ENCODE measurements at places on chromosomes 5 and 9.

- DNase-seq: no peak
Observed at GRCh38 chr5:122126177-122126755, 3.1 kb upstream of the ZNF474 start.

- DNase-seq: no peak
Observed at GRCh38 chr5:140327589-140327988, 18.8 kb downstream of the HBEGF start.

DNA sequence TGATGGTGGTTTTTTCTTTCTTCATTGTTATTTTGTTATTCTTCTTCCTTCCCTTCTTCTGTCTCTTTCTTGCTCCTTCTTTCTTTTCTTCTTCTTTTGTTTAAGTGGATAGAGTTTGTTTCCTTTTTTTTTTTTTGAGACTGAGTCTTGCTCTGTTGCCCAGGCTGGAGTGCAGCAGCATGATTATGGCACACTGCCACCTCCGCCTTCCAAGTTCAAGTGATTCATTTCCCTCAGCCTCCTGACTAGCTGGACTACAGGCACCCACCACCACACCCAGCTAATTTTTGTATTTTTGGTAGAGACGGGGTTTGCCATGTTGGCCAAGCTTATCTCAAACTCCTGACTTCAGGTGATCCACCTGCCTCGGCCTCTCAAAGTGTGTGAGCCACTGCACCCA is 40.3 kb downstream of the JAK2 start:
- DNase-seq: no peak

DNA sequence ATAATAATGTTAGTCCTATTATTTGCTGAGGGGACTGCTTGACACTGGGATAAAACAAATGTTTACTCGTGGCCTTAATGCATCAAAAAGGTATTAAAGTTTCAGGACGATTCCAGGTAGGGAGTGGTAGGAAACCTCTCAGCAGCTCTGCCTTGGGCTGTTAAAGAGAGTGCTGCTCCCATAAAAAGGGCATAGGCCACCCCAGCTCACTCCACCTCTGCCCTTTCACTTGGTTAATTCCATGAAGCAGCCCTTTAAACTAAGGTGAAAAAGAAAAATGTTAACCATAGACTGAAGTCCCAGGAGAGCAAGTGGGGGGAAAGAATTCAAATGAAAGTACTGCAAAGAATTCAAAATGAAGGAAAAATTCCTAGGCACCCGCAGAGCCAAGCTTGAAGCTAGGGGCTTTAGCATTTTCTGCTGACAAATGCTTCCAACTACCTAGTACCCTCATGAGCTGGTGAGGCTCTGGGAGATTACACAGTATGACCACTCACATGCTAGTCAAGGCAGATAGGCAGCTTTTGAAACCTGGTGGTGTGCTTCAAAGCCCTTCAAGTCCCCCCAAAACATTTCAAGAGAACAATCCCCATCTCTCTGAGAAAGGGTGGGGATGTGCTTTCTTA is 8.5 kb downstream of the KLF9 start:
- no peak for DNase-seq

DNA sequence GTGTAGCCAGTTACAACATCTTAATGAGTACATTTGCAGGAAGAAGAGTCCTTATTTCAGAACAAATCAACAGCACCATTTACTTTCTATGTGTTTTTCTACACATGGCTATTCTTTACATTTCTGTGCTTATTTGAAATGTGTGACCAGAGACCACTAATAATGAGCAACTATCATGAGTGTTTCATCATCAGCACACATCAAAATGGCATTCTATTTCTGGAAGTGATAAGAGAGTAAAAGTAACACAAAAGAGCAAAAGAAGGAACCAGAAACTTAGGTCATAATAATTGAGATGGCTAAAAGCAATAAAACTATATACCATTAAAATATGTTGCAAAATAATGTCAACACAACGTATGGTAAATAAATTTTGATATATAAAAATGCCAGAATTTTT is 159.7 kb downstream of the PBX3 start:
- DNase-seq: no peak

GRCh38 chr9:93503381-93503780 is 50.0 kb upstream of the FAM120AOS start:
- no peak for DNase-seq

DNA sequence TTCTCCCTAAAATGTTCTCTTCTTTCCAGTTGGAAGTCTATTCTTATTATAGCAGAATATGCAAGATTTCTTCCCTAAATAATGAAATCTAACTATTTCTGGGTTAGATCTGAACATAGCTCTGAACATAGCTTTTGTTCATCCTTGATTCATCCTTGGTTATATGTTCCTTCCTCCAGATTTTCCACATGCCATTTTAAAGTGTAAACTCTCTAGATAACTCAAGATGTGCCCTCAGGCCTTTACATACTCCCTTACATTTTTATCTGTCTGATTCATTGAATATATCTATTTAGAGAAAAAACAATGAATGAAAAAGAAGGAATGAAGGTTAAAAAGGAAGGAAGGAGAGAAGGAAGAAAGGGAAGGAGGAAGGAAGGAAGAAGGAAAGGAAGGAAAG is 100.9 kb downstream of the FBXO38 start:
- DNase-seq: no peak

GRCh38 chr5:10021248-10021647 is 228.4 kb downstream of the ATPSCKMT start:
- DNase-seq: no peak

GRCh38 chr5:54673523-54674225 is 156.1 kb downstream of the SNX18 start:
- DNase-seq: no peak

DNA sequence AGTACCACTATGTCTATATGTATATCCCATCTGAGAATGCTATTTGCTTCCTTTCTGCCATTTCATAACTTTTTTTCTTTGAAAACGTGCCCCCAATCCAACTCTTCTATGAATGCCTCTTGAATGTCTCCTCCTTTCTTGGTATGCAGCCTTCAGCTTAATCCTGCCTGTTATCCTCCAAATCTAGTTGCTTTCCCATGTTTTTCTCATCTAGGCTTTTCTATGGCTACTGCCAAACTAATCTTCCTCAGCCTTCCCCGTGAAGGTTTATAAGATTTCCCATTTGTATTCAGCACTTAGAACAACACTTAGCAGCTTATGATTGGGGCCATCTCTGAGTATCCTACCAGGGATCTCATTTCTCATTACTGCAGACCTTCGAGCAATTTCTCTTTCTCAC is 2.5 kb downstream of the TGFBR1 start:
- DNase-seq: no peak

All from NCI-H1105 (cell line).